Fibroblast of mammary gland (primary cell): ENCODE measurements at places on chromosomes 11 and 22.
A peak's percentile ranks its signal among the peaks of the same experiment; 100 is the strongest.

DNA sequence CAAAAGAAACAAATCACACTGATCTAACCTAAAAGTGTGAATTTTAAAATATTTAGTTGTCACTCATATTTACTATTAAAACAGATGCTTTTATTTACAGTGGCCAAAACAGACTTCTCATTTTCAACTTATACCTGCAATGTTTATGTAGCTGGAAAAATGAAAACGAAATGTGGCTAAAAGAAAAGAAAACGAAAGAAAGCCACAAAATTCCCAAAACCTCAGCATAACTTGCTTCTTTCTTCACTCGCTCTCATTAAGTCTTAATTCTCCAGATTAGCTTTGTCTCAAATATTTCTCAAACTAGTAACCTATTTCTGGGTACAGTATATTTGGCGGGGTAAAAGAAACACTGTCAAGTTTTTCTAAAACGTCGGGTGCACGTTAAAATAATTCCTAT, 693 bp downstream of the CSTF3 start:
- DNase-seq: no peak

DNA sequence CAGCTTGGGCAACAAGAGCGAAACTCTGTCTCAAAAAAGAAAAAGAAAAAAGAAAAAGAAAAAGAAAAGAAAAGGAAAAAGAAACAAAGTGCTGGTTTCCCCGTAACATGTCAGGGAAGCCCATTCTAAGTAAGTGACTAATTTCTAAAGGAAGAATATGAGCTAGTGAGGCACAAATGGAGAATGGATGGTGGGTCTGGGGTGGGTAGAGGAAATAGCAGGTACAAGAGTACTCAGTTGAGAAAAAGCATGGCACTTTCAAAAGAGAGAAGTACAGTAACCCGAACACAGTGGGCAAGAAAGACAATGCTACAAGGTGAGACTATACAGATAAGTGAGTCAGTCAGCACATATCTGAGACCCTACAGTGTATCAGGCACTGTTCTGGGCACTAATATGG, 4.5 kb downstream of the MAJIN start:
- DNase-seq: no peak

GRCh38 chr11:1072821-1073231, 1.8 kb upstream of the MUC2 start:
- DNase-seq: no peak

- no peak for DNase-seq
These were observed 43.1 kb downstream of the TYR start for GRCh38 chr11:89220684-89221339.

- no peak for DNase-seq
These were observed 8.1 kb upstream of the PLXNB2 start for GRCh38 chr22:50315289-50316113.

DNA sequence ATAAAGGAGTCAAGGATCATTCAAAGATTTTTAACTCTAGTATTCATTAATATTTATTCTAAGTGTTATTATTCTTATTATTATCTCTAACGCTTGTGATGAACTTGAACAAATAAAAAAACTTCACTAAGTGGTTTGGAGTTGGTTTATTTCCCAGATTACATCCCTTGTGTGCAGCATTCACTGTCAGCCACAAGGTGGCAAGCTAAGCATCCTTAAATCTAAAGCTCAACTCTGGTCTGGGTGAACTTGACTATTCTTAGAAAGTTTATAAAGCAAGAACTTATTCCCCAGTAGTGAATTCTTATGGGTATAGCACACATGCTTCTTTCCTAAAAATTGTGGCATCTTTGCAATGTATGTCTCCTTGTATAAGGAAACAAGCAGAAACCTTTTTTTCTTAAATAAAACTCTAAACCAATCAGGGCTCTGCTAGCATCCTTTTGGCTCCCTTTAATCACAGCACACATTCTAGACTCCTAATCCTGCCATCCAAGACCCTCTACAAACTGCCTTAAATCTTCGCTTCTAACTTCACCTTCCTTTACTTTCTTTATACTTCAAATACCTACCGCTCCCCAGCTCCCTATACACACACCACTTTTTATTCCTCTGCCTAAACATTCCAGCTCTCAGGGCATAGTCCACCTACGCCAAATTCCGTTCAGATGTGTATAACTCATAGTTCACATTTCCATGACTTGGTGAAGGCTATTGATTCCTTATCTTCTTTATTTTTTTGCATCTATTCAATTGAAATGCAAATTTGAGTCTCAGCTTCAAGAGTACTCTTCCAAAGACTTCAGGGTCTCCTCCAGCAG, 1068.8 kb downstream of the DLG2 start:
- peak; percentile 66 for DNase-seq

DNA sequence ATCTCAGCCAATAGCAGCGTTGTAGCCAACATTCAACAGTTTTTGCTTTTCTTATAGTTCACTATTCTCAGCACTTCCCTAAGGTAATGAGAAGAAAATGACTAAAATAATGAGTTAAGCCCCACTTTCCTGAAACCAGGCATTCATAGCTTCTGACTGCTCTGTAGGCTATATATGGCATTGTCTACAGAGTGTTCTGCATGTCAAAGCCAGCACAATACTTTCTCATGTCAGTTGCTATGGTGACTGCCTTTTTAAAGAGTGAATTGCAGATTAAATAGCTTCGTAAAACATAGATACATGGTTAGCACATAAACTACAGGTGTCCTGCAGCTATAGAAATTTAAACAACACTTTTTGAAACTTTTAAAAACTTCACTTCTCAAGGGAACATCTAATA, 1256.1 kb upstream of the CNTN5 start:
- no peak for DNase-seq

DNA sequence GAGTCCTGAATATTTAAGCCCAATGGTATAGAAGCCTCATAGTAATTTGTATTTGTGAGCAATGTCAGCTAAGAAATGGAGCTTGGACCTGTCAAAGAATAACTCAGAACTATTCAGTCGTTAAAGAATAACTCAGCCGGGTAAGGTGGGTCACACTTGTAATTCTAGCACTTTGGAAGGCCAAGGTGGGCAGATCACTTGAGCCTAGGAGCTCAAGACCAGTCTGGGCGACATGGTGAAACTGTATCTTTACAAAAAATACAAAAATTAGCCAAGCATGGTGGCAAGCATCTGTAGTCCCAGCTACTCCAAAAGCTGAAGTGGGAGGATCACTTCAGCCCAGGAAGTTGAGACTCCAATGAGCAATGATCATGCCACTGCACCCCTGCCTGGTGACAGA, 1526.5 kb downstream of the LRRC4C start:
- no peak for DNase-seq

GRCh38 chr22:30447656-30448055, 22.1 kb downstream of the MTFP1 start:
- no peak for DNase-seq

GRCh38 chr22:47198801-47199251, 436.4 kb downstream of the TBC1D22A start:
- no peak for DNase-seq

GRCh38 chr11:72818971-72819370, 4.8 kb downstream of the ATG16L2 start:
- no peak for DNase-seq

- DNase-seq: no peak
These were observed 14.3 kb downstream of the FXYD6 start for GRCh38 chr11:117862019-117862725.

DNA sequence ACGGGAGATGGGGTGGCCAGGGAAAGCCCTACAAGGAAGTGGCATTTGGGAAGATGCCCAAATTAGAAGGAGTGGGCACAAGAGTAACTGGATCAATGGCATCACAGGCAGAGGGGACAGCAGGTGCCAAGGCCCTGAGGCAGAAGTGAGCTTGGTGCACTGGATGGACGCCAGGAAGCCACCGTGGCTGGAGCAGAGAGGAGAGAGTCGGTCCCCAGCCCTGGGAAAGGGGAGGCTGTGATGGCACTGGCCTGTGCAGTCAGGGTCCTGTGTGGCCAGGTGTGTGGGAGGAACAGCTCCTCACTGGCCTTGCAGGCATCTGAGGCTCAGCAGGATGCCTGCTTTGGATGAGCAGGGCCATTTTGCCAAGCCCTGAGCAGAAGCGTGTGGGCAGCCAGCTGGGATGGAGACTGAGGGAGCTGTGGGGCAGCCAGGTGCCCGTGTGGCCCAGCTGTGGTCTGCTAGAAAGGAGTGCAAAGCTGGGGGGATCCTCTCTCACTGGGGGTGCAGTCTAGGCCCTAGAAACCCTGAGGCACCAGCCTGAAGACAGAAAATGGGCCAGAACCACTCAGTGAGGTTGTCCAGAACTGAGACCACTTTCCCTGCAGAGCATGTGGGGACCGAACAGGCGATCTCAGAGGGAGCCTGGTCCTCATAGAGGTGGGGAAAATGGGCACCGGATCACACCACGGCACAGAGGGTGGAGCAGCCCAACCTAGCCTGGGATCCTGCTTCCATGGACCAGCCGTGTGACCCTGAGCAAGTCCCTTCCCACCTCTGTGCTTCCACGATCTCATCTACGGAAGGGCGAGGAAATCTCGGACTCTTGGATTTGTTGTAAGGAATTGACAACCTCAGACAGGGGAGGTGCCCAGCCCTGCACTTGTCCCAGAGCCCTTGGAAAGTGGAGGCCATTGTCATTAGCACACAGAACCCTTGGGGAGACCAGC, 78.6 kb upstream of the RTL6 start:
- DNase-seq: no peak

DNA sequence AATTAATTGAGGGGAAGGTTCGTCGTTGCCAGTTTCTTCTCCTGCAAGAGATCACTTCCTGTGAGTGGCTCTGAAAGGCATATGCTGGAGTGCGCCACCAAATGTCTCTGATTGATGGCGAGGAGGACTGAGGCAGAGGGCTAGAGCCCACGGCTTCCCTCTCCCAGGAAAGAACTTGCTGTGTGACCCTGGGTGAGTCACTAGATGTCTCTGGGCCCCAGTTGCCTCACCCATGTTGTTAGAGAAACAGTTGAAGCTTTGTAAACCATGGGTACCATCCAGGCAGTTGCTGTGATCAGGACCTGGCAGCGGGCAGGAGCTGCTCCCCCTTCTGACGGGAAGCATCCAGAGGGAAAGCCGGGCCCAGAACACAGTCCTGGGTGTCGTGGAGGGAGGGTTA, 3.2 kb downstream of the ABCG4 start:
- no peak for DNase-seq

DNA sequence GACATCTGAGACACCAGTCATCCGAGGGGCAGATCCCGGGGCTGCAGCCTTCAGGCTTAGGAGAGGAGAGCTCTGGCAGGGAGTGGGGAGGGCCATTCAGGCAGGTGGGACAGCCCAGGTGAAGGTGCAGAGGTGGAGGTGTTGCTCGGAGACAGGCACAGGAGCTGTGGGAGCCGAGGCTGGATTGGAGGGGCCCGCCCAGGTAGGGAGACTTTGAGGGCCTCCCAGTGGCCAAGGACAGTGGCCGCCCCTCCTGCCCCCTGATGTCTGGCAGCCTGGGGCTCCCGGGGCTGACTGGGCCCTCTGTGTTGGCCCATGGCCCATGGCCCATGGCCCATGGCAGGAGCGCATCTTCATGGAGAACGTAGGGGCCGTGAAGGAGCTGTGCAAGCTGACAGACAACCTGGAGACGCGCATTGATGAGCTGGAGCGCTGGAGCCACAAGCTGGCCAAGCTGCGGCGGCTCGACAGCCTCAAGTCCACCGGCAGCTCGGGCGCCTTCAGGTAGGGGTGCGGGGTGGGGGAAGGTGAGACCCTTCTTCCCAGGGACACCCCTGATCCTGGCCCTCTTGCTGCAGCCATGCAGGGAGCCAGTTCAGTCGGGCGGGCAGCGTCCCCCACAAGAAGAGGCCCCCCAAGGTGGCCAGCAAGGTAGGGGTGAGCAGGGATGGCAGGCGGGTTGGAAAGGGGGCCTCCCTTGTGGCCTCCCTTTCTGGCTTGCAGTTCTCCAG, 13.3 kb downstream of the TMEM258 start:
- DNase-seq: no peak

- DNase-seq: no peak
These were observed 24.1 kb downstream of the GRAMD1B start for GRCh38 chr11:123454060-123454651.

GRCh38 chr11:125357551-125357950, 138.5 kb downstream of the FEZ1 start:
- DNase-seq: no peak

GRCh38 chr11:101357771-101358170, 226.0 kb downstream of the TRPC6 start:
- DNase-seq: no peak

GRCh38 chr22:38628444-38628843, 27.7 kb downstream of the FAM227A start:
- DNase-seq: no peak

DNA sequence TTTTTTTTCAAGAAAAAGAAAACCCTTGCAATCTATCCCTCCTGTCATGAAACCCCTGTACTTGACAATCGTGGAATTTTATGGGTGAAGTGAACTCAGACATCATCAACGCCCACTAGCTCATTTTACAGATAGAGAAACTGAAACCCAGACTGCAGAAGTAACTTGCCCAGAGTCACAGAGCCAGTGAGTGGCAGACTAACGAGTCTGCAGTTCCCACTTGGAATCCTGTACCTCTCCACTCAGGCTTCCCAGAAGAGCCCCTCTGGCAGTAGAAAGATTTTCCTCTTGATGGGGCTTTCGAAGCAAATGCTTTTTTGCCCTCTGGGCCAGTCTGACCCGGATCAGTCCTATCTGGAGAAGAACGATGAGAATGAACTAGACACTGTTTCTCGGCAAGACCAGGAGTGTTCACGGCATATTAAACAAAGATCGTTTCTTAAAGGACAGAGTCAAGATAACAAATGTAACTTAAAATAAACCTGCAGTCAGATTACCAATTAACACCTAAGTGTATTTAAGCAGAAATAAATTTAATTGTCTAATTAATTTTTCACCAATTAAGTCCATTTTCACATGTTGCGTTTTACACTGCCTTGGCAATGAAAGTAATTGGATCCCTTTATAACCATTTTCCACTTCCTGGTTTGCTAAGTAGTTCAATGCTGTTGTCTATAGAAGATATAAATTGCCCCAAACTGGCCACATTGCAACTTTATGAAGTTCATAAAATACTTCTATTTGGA, 61.3 kb upstream of the CREB3L1 start:
- no peak for DNase-seq

GRCh38 chr11:97557399-97557798, 1167.6 kb downstream of the JRKL start:
- DNase-seq: no peak

DNA sequence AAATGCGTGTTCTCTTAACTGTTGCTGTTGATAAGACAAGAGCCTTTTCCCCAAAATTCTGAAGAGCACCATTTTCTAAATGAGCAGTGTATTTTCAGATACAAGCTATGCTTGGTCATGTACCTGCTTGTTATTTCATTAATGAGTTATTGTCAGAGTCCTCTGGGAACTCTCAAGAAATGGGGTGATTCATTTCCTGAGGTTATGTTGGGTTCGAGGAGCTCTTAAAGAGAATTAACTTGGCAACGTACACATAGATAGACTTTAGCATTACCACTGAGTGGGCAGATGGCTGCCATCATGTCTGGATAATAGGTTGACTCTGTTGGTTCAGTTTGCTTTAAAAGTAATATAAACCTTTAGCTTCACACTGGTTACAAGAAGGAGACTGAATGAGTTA, 87.9 kb upstream of the SORL1-AS1 start:
- peak; percentile 19 for DNase-seq

DNA sequence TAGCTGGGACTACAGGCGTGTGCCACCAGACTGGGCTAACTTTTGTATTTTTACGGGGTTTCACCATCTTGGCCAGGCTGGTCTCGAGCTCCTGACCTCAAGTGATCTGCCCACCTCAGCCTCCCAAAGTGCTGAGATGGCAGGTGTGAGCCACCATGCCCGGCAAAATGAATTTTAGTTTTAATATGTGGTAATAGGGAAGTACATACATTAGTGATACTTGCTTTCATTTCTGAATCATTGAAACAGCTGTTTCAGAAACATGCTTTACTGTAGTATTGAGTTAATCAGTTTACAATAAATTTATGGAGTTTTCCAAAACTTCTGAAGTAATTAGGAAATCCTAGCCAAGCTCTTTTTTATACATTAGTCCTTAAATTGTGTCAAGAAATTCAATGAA, 15.6 kb downstream of the PCF11 start:
- no peak for DNase-seq
